ENCODE measurements at places on chromosomes 16 and 17.

DNA sequence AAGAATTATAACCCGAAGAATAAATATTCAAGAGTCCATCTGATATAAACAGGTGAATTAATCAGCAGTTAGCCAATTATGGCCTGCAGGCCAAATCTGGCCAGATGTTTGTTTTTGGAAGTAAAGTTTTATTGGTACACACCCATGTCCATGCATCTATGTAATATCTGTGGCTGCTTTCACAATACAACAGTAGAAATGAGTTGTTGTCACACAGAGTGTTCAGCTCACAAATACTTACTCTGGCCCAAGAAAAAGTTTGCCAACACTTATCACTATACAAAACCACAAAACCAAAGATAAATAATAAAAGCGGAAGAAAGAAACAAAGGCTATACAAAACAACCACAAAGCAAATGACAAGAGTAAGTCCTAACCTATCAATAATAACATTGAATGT is 109.4 kb downstream of the CDYL2 start:
- peak; percentile 35 for DNase-seq

DNA sequence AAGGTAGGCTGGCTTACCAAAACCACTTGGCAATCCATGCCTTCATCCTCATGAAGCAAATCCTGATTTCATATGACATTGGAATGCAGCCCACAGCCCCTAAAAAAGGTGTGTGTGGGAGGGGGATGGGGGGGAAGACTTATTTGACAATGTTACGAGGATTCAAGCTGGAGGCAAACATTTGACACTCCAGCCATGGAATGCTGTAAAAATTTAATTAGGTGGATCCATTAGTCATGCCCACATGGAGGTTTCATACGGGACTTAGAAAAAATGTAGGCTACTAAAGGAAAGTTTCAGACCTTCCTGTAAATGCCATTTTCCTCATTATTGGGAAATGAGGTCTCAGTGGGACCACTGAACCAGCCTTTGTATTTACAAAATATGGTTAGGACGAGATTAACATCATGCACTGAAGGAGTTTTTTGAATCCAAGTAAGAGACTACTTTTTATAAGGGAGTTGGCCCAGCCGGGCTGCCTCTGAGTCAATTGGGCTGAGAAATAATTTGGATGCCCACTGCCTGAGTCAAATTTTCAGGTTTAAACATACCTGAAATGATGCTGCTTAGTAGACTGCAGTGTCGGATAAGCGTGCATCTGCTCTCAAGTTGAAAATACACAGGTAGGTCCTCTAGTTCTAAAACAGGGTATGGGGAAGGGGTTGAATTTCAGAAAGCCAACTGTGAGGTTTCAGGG is 44.6 kb upstream of the MAF start:
- DNase-seq = no peak

DNA sequence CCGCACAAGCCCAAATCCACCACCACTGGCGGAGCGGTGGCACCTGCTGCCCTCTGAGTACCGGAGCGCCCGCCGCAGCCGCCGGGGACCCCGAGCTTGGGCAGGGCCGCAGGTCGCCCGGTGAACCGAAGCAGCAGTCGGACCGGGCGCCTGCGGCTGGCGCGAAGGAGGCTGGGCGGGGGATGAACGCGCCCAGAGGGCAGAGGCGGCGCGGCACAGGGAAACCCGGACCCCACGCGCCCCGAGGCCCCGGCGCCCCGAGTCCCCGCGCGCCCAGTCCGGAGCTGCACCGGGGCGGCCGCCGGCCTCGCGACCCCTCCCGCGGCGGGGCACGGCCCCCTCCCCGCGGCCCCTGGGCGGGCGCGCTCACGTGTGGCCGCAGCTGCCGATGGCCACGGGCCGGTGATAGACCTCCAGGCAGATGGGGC is 393 bp downstream of the RNF166 start:
- peak; percentile 59 for DNase-seq

DNA sequence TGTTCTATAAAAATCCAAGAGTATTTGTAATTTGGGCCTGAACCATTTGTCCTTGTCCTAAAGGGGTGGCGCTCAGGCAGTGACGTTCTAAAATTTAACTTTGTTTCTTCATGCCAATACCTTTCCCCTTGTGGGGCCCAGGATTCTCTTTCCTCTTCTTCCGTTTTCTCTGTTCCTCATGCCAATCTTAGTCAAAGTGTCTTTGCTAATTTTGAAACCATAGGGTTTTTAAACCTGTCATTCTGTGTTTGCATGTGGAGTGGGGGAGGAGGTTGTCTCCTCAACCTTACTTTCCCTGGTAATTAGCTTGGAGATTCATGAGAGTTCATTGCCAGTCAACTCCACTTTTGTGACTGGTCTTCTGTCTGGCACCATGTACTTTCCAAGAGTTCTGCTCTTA is 337.1 kb downstream of the MAF start:
- DNase-seq = no peak

- DNase-seq = no peak
These were observed 71.5 kb upstream of the PLCG2 start for GRCh38 chr16:81707411-81708265.

DNA sequence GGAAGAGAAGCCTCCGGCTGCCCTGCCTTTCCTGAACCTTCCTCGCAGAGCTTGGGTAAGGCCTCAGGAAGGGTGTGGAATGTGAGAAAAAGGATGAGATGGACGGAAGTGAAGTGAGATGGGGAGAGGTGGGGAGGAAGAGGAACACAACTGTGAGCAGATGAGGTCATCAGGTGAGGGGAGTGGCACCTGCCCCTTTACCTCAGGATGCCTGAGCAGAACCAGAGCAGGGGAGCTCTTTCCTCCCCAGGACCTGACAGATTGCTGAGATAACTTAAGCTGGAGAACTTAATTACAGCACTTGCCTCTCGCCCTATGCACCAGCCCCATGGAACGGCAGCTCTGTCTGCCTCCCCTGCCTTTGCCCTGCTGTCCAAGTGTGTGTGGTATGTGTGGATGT is 29.8 kb downstream of the TMEM132E start:
- DNase-seq = no peak

DNA sequence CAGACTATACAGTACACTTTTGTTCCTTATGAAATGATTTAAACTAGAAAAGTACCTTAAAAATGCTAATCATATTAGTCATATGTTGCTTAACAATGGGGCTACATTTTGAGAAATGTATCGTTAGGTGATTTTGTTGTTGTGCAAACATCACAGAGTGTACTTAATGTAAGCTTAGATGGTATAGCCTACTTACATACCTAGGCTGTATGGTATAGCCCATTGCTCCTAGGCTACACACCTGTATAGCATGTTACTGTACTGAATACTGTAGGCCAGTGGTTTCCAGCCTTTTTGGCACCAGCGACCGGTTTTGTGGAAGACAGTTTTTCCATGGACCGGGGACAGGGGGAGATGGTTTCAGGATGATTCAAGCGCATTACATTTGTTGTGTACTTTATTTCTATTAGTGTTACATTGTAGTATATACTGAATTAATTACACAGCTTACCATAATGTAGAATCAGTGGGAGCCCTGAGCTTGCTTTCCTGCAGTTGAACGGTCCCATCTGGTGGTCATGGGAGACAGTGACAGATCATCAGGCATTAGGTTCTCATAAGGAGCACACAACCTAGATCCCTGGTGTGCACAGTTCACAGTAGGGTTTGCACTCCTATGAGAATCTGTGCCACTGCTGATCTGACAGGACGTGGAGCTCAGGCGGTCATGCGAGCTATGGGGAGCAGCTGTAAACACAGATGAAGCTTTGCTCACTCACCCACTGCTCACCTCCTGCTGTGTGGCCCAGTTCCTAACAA is 35.0 kb upstream of the MRC2 start:
- no peak for DNase-seq

DNA sequence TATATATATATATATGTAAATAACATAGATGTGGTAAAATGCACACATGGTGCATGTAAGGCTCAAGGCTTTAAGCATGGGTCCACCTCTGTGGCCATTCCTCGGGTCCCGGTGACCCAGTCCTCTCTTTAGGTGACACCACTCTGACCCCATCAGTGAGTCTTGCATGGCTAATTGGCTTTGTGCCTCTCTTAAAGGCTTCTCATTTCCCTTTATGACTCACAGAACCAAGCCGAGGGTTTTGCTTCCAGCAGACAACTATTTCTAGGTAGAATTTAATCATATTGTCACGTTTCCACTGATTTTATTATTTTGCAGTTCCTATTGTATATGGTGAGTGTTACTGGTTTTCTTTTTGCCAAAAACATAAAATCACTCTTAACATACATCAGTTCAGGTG is 59.7 kb downstream of the PLCG2 start:
- DNase-seq = no peak

GRCh38 chr16:19831678-19832077 is 53.0 kb downstream of the GPRC5B start:
- no peak for DNase-seq
